ENCODE measurements at places on chromosomes 7 and 10.

DNA sequence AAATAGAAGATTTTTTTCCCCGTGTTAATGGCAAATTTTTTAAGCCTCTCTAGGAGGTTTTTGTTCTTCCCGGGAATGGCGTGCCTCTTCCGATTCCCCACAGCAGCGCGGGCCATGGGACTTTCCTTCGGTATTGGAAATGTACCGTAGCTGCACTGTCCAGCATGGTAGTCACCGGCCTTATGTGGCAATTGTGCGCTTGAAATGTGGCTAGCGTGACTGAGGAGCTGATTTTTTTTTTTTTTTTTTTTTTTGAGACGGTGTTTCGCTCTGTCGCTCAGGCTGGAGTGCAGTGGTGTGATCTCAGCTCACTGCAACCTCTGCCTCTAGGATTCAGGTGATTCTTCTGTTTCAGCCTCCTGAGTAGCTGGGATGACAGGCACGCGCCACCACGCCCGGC is 938 bp upstream of the TCTN3 start:
- no peak for DNase-seq

DNA sequence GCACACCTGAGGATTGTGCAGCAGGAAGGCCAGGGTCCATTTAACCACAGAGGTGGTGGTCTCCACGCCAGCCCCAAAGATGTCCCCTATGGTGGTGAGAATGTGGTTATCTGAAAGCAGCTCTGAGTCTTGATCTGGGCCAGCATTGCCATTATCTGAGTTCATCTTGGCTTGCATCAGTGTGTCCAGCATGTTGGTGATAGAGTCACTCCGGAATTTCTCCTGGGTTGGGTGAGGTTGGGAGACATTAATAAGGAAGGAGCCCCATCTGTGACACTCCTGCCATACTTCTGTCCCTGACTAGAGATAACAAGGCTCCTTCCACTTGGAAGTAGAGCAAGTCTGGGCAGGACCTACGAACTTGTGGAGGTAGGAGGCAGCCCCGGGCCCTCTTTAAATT is 4.2 kb downstream of the CYP17A1 start:
- DNase-seq = no peak

DNA sequence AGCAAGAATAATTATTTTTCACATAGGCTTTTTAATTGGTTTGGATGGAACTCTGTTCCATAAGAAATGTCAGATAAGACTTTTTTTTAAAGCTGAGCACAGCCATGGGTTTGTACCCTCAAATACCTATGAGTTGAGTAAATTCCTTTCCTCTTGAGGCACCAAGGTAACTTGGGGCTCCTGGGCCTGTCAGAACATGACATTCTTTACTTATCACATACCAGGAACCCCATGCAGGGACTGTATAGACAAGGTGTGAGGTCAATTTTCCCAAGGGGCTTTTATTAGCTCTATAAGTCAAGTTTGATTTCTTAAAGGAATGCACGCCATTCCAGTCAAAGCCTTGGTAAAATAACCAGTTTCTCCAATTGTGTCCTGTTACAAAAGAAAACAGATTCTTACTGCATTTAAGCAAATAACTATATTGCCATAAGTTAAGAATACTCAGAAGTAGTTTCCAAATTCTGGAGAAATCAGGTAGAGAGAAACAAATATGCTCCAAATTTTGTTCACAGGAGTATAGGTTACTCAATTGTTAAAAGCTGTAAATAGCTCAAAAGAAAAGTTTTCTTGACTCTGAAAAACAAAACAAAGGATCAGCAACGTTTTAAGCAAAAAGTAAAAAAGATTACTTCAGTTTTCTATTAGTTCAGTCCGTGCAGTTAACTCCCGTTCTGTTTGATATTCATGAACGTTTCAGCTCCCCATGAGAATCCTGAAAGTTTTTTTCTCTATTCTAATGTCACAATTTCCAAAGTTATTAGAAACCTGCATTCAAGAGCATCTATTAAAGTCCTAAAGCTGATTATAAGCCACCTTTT is 167.5 kb upstream of the NAMPT start:
- no peak for DNase-seq

DNA sequence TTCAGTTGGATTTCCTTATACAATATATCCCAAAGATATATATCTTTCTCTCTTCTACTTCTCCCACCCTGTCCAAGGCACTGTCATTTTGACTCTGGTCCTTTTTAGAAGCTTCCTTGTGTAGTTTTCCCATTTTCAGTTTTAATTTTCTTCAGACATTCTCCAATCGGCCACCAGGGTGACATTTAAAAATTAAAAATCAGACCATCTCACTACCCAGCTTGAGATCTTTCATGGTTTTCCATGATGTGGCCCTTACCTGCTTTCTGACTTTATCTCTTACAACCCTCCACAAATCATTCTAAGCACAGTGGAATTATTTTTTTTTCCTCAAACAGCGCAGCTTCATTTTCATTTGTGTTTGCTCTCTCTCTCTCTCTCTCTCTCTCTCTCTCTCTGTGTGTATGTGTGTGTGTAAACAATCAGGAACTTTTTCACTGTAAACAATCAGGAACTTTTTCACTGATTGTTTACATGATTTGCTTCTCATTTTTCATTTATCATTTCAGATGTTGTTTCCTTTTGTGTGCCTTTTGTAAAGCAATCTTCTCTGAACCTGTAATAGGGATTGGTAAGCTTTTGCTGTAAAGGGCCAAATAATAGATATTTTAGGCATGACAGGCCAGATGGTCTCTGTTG is 348.9 kb downstream of the ATRNL1 start:
- no peak for DNase-seq

DNA sequence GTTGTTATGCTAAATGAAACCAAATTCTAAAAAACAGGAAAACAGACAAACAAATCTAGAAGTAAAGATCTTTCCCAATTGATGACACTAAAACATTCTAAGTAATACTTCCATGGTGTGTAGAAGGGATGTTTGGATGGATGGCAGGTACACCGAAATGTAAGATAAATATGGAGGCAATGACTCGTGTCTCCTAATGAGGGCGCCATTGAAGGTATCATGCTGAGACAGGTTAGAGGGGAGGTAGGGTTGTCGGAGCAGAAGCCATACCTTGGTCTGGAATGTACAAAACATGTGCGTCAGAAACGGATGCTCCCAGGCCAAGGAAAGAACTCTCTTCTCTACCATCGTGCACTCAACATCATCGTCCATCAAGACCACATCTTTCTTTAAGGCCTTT is 101.4 kb downstream of the PRKCQ start:
- no peak for DNase-seq

DNA sequence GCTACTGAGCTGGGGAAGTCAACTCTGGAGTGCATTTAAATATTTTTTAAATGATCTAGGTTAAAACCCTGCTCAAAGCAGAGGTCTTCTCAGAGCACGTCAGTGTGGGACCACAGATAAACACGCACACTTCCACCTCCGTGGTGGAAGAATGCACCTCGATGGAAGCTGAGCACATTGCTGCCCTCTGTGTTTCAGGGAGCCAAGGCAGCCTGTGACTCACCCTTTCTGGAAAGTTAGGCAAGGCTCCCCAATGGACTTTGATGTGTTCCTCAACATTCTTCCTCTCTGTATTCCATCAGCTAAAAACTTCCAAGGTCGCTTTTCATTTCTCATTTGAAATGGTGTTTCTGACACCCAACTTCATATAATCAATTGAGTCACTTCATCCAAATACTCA is 170.8 kb upstream of the KMT2E start:
- no peak for DNase-seq

- no peak for DNase-seq
Measured at GRCh38 chr10:113897693-113898618, 43.5 kb downstream of the NHLRC2 start.

- no peak for DNase-seq
Measured at GRCh38 chr10:78175444-78176015, 141.9 kb downstream of the RPS24 start.

- no peak for DNase-seq
Measured at GRCh38 chr7:75892634-75893272, 13.9 kb downstream of the RHBDD2 start.

DNA sequence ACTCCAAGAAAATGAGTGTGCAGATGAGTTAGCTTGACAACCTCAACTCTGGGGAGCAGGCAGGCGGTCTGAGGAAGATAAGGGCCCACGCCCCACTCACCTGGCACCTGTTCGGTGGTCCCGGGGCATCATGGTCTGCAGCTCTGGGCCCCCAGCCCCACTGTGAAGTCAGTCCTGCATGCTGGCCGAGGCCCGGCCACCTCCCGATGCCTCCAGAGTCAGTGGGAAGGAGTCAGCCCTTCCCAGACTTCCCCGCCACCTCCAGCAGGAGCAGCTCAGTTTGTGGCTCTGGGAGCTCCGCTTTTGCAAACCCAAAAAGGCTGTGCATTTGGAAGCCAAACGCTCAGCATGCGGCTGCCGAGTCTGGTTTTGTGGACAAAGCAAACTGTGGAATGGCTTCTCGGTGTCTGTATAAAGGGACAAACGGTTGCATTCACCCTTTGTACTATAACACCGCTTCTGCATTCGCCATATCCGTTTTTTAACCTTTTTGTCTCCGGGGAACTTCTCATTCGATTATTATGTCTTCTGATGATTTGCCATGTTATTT is 167.3 kb downstream of the CCDC3 start:
- DNase-seq = no peak

GRCh38 chr7:132351954-132352499 is 224.2 kb downstream of the PLXNA4 start:
- no peak for DNase-seq

GRCh38 chr7:150476285-150476684 is 25.9 kb downstream of the GIMAP8 start:
- DNase-seq = no peak

- DNase-seq = no peak
Measured at GRCh38 chr10:118827053-118827452, 72.3 kb upstream of the CACUL1 start.

- no peak for DNase-seq
Measured at GRCh38 chr7:128215739-128216138, 25.3 kb upstream of the LEP start.

DNA sequence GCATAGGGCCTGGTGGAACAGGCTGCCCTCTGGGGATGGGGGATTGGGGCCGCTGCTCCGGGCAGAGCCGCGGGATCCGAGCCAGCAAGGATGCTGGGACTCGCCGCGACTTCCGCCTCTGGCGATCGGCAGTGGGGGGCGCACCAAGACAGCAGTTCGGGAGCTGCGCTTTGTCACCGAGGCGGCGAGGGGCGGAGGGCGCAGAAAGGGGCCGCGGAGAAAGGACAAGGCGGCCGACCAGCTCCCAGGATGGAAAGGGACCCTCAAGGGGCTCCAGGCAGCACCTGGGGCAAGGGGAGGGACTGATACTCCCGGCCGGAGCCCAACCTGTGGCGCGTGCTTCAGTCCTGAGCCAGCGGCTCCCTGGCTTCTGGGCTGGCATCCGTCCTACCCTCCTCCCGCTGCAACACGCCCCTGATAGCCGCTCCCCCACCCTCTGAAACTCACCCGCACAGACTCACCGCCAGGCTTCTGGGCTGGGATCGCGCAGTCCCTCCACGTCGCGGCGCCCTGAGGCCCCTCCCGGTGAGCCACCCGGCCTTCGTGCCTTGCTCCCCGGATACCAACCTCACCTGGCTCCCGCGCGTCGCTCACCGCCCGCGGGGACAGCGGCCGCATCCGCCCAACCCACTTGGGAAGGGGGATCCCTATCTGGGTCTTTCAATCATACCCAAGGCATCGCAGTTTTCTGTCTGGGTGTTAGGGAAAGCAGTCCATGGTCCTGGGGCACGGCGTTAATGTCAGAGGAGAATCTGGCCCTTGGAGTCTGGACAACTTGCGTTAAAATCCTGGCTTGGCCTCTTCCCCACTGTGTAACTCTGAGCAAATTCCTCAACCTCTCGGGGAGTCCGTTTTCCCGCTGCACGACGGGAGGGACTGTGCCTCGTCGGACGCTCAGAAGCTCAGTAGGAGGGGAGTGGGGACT is 7.0 kb upstream of the EVX1 start:
- DNase-seq = no peak

- no peak for DNase-seq
Measured at GRCh38 chr7:81014266-81014665, 95.4 kb upstream of the SEMA3C start.

- DNase-seq = no peak
Measured at GRCh38 chr10:133150656-133151055, 9.4 kb upstream of the KNDC1 start.

- no peak for DNase-seq
Measured at GRCh38 chr7:154914996-154915380, 87.9 kb downstream of the PAXIP1 start.

DNA sequence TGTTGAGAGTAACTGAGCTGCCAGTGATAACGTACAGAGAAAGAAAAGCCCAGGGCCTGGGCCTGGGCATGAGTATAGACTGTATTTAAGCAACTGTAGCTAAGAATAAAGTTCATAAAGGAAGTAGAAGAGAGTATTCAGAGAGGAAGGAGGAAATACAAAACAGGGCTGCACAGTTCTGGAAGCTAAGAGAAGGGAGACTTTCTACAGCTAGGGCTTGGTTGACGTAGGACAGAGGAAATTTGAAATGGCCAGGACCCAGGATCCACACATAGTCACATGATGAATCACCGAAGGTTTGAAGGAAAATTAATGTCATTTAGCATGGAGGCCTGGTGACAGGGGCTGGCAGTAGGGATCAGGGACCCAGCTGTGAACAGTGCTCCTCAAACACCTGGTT is 66.7 kb downstream of the ARL4A start:
- no peak for DNase-seq

GRCh38 chr10:12661671-12662070 is 312.3 kb downstream of the CAMK1D start:
- no peak for DNase-seq

- DNase-seq = no peak
Measured at GRCh38 chr7:87159538-87159937, 7.3 kb downstream of the DMTF1 start.

DNA sequence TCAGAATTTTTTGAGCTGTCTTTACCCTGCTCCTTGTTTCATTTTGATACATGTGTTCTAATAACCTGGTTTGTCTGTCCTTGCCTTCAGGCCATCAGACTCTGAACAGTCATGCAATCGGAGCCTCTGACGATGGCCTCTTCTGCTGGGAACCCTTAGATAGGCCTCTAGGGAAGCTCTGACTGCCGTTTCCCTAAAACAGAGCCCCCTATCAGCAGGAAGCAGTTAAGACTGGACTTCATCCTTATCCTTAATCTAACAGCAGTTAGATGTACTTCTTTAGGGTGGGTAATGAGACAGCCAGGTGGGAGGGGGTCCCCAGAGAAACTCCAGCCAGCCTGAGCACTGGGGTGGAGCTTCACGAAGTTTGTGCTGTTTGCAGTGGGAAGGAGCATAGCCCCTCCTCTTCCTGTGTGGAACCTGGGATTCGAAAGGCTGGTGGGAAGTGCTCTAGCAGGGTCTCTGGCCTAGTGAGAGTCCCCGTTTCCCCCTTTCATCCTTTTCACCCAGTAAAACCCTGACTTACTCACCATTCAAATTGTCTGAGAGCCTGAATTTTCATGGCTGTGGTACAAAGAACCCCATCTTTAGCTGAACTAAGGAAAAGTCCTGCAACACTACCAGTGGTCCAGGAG is 28.4 kb upstream of the SORCS3 start:
- no peak for DNase-seq

DNA sequence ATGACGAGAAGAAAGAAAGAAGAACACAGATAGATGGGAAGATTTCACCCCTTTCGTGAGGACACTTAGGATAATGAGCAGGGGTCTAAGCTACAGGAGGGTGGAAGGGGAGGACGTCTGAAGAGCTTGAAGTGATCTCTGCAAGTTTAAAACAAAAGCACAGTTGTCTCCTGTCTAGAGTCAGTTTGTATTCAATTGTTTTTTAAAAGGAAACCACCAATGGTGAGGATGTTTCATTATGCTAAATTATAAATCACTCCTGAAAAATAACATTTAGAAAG is 85.9 kb downstream of the ADAM12 start:
- DNase-seq = no peak

- DNase-seq = no peak
Measured at GRCh38 chr10:71323407-71323806, 4.3 kb downstream of the SLC29A3 start.

Measured in SIG-M5 (cell line).